ENCODE measurements at places on chromosomes 16 and 17.

DNA sequence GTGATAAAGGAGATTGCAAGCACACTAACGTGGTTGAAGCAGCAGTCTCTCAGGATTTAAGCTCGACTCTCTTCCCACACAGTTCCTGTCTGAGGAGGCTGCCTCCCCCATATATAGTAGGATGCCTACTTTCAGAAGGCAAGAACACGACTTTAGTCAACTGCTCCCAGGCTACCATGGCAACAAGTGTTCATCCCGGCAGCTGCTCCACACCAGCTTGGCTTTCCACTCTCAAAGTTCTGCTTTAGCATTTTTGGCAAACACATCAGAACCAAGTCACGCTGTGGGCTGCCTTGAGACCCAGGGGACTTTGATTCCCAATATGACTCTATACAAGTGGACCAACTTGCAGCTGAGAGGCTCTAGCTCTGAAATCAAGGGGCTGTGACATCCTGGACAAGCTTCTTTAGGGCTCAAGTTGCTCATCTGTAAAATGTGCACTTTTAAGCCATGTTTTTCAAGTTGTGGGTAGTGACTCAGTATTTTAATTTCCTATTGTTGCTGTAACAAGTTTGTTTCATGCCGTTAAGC, 16.5 kb downstream of the ZP2 start:
- DNase-seq, result no peak

GRCh38 chr17:63138713-63139112, 172.7 kb downstream of the TANC2 start:
- DNase-seq, result no peak

GRCh38 chr16:84350685-84351400, 17.5 kb upstream of the ATP2C2 start:
- no peak for DNase-seq

DNA sequence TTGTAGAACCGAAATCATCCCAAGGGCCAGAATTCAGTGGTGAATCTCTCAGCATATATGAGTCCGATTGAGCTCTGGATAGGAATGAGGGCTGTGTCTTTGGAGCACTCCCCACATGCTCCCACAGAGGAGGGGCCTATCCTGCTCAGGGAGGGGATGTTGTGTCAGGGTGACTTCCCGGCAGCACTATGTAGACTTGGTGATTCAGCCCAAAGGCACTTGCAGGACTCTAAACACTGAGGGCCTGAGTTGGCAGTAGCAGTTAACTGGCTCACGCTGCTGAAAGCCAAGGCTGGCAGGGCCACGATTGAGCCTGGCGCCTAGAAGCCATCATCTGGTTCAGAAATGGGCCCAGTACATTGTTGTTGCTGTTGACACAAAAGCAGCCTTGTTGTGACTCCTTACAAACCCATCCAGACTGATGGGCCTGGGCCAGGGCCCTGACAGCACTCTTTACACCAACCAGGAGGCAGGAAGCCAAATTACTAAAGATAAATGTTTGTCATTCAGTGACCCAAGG, 31.9 kb downstream of the NMT1 start:
- no peak for DNase-seq

GRCh38 chr16:78057803-78058564, 35.6 kb downstream of the CLEC3A start:
- no peak for DNase-seq

DNA sequence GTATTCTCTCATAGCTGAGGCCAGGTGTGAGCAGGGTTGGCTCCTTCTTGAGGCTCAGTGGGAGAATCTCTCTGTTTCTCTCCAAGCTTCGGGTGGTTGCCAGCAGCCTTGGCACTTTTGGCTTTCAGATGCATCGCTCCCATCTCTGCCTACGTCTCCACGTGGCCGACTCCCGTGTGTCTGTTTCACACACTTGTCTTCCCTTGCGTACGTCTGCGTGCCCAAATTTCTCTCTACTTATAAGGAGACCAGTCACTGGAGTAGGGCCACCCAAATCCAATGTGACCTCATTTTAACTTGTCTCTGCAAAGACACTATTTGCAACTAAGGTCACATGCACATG, 14.7 kb downstream of the OSBPL7 start:
- no peak for DNase-seq

DNA sequence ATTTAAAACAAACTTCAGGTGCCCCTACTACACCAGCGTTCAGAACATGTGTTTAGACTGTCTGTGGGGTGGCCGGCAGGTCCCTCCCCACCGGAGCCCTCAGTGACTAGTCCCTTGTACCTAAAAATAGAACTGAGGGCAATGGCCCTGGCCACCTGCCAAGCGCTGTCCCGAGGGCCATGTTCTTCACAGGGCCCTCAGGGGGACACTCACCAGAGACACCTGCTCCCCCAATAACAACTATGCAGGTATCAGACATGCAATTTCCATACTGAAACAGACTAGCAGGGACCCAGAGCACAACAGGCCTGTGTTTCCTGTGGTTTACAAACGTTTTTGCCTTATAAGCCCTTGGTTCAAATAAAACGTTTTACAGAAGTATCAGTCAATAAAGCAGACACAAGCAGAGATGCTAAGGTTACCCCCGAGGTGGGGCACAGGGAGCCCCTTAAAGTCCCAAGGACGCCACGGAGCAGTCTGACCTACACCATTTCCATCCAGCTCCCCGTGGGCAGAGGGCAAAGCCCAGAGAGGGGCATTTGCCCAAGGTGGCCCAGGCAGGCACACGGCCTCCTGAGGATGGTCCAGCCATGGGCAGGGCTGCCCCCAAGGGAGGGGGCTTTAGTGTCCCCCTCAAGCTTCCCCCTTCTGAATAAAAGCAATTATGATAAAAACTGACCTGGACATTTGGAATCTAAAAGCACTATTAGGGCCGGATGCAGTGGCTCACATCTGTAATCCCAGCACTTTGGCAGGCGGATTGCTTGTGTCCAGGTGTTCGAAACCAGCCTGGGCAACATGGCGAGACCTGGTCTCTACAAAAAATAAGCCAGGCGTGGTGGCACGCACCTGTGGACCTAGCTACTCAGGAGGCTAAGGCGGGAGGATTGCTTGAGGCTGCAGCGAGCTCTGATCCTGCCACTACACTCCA, 896 bp upstream of the MYLK3 start:
- no peak for DNase-seq

DNA sequence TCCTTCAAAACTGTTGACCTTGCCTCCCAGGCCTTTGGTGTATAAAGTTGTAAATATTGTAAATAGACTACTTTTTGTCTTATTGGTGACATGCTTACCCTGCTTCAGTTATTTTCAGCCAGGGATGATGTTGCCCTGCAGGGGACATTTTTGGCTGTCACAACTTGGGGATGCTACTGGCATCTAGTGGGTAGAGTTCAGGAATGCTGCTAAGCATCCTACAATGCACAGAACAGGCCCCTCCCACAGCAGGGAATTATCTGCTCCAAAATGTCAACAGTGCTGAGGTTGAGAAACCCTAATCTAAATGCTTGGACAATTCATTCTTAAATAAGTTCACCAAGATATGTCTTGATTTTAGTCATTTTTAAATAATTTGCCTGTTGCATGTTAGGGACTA, 459.8 kb downstream of the PMP22 start:
- no peak for DNase-seq

- no peak for DNase-seq
These were observed 90.9 kb downstream of the SDK2 start for GRCh38 chr17:73553311-73553710.

DNA sequence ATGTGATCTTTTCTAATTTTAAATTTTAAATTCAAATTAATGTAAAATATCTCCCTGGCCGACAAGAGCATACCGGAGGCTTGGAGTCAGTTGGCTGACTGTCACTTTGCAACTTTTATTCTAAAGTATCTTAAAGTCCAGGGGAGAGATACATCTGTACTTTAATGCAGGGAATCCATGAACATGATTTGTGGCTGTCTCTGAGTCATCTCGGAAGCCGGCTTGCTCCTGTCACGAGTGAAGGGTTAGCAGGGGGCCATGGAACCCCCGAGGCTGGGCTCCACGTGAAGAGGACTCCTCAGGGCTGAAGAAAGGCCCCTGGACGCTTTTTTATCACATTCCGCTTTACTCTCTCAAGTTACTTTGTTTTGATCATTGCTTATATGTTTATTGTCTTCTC, 13.3 kb downstream of the TVP23A start:
- no peak for DNase-seq

DNA sequence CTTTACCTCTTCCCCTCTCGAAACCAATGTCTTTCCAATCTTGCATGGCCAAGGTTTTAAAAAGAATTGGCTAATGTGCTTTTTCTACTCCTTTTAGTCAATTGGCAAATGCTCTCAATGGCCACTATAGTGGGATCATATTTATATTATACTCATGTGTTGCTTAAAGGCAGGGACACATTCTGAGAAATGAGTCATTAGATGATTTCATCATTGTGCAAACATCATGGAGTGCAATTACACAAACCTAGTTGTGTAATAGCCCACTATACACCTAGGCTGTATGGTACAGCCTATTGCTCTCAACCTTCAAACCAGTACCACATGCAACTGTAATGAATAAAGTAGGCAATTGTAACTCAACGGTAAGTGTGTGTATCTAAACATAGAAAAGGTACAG, 180.9 kb downstream of the HS3ST3A1 start:
- no peak for DNase-seq

DNA sequence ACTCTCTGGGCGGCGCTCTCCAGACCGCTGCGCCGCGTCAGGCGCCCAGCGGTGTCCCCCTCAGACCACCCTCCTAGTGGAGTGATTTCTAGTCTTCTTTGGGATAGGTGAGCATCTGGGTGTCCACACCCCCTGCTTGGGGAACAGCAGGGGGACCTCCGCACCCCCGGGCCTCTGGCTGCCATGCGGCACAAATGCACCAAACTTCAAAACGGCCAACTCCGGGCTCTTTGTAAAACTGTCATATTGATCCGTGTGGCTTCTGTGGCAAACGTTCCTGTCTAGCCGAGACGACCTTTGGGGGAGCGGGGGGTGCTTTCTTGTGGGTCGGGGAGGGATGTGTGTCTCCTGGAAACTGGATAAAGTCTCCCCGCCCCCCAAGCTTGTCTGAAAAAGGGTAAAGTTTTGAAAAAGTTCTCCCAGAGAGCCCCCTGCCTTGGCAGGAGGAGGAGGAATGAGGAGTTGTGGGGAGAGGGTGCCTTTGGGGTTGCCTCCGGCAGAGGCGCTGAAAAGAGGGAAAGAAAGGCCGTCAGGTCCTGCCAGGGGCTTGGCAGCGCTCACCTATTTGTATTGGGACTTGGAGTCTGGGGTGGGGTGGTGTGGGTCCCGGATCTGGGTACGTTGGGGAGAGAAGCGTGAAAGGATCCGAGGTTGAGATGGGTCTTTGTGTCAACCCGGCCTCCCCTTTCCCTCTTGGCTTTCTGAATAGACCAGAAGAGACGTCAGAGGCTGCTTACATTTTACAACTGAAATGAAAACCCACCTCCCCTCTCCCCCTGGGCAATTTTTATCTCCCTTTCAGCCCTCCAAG, 2.2 kb upstream of the CHD3 start:
- DNase-seq, result peak; percentile 79

GRCh38 chr17:35982409-35983191, 1.3 kb upstream of the CCL16 start:
- no peak for DNase-seq

GRCh38 chr16:84593825-84594724, 23.8 kb downstream of the COTL1 start:
- DNase-seq, result peak; percentile 91

DNA sequence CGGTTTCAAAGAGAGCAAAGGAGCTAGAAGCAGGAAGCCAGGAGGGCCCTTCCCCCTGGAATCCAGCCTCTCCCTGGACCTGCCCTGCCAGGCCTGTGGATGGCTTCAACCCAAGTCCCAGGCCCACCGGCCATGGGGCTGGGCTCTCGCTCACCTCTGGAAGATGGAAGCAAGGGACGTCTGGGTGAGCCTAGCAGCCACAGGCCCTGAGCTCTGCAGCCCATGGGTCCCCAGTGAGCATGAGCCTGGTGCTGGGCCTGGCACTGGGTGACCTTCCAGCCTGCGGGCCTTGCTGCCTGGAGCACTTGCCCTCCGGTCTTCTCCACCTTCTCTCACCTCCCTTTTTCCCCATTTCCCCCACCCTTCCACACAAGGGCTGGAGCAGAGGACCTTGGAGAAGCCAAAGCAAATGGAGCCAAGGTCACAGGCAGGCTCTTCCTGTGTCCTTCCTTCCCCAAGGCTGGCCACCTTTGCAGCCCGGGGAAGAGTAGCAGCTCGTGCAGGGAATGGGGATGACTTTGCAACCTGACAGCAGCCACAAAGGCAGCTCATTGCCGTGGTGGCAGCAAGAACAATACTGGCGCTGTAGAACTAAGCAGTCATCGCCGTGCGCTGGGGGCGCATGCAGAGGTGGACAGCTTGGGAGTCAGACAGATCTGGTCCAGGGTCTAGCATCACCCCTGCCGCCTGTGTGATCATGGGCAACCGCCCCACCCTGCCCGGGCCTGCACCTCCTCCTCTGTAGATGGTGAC, 86.6 kb downstream of the AMFR start:
- no peak for DNase-seq

DNA sequence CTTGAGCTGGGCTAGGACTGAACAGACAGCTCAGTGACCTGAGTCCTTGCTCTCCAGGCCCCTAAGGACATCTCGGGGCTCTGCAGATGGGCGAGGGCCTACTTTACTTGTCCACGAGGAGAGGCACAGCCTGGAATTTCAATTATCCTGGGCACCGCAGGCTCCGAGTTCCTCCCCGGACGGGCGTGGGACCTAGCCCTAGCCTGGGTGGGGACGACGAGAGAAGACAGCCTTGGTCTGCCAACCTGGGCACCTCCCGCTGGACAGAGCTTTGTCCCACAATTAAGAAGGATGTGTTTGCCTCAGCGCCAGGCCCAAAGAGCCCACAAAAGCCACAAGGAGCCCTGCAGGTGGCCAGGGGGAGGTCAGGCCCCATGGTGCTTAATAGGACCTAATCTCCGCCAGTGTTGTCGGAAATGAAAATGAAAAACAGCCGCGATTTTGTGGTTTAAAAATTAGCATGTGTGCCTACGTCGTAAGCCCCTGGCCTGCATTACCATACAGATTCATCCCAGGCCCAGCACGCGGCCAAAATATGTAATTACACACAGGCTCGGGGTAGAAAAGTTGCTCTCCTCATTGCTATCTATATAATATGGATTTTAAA, 51.4 kb upstream of the LHX1 start:
- no peak for DNase-seq

GRCh38 chr17:30930495-30930894, 8.8 kb downstream of the ADAP2 start:
- no peak for DNase-seq

GRCh38 chr16:29714972-29715371, 30.8 kb downstream of the C16orf54 start:
- DNase-seq, result no peak

DNA sequence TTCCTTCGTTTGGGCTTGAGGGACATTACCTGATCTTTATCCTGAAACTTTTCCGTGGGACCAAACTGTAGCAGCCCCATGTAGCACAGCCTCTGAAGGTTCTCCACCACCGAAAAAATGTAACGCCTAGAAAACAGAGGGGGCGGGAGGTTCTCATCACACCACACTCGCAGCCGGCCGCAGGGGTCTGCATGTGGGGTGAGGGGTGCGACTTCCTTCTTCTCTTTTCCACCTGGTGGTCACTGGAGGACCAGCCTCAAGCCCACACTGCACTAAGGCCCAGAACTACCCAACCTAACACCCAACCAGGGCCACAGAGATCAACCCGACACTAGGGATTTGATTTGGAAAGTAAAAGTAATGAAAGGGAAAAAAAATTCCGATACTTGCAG, 57.1 kb downstream of the GTF3C1 start:
- DNase-seq, result no peak

- no peak for DNase-seq
These were observed 20.9 kb upstream of the CACNG5 start for GRCh38 chr17:66814026-66814425.
